Brain (organoid and tissue), 16 donors: ENCODE measurements at places on chromosomes 3 and 15. TPM values are rescaled to one million over a fixed set of nuclear protein-coding genes. Genes with fewer than 3 reads are reported as not detected.

ARPIN gene
- polyA plus RNA-seq: 6.3 TPM

TTLL13 gene
- not detected for polyA plus RNA-seq

GOLGA6A gene
- polyA plus RNA-seq: not detected

IP6K1 gene
- 46.3 TPM for polyA plus RNA-seq

MAP2K1 gene
- 61.3 TPM for polyA plus RNA-seq

GUCA1C gene
- polyA plus RNA-seq: not detected

SLC9C1 gene
- polyA plus RNA-seq: not detected

SAXO2 gene
- 3.0 TPM for polyA plus RNA-seq

ZMAT3 gene
- 5.3 TPM for polyA plus RNA-seq

TPRG1 gene
- not detected for polyA plus RNA-seq

NR1I2 gene
- not detected for polyA plus RNA-seq

PLSCR4 gene
- 6.6 TPM for polyA plus RNA-seq

HRG gene
- polyA plus RNA-seq: not detected

SPTBN5 gene
- polyA plus RNA-seq: 0.12 TPM

ANKUB1 gene
- not detected for polyA plus RNA-seq

IL17RE gene
- 1.6 TPM for polyA plus RNA-seq

SH2D7 gene
- polyA plus RNA-seq: not detected

GOLGA6D gene
- polyA plus RNA-seq: not detected

SOX2 gene
- 120 TPM for polyA plus RNA-seq

A4GNT gene
- polyA plus RNA-seq: not detected

TLR9 gene
- 0.19 TPM for polyA plus RNA-seq

PCBP4 gene
- polyA plus RNA-seq: 151 TPM

CCR1 gene
- 1.3 TPM for polyA plus RNA-seq

TNNC1 gene
- not detected for polyA plus RNA-seq

KNG1 gene
- polyA plus RNA-seq: 0.15 TPM

CKMT1B gene
- 43.7 TPM for polyA plus RNA-seq

PLA2G4D gene
- 0.17 TPM for polyA plus RNA-seq

TRH gene
- 13.8 TPM for polyA plus RNA-seq

PLSCR2 gene
- polyA plus RNA-seq: not detected

SMCO1 gene
- not detected for polyA plus RNA-seq
